Activated naive CD4-positive, alpha-beta T cell treated with anti-CD3 and anti-CD28 coated beads for 36 hours (primary cell): ENCODE measurements at places on chromosomes 4 and X. TPM values are rescaled to one million over a fixed set of nuclear protein-coding genes. Genes with fewer than 3 reads are reported as not detected.
A peak's percentile ranks its signal among the peaks of the same experiment; 100 is the strongest.

DNA sequence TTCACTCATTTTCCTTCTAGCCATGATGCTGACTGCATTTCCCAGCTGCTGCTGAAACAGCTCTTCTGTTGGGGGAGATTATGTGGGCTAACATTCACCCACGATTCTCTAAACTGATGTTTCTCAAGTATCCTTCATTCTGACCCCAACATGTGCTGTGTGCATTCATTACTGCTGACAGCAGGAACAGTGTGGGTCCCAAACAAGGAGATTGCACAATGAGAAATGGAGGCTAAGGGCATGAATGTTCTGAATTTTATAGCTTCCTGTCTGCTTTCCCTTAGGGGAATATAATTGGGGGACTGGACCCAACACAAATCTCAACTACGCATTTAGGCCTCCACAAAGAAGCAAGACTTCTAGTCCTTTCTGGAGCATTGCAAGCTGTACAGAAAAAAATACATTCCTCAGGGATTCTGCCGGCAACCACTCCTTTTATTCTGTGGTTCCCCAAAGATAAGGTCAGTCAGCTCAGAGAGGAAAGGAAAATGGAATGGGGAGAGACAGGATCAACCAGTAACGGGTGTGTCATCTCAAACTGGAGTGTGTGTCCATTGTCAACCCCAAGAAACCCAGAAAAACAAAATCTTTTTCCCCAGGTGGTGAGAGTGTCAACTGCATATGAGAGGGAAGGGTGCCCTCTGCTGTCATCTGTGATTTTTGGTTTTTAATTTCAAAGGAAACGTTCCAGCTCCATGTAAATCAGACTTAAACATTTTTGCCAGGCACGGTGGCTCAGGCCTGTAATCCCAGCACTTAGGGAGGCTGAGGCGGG lies 81.5 kb upstream of the EGFL6 start:
- peak; percentile 58 for DNase-seq

- no peak for DNase-seq
Observed at GRCh38 chr4:151256134-151256533, 20.8 kb upstream of the PRSS48 start.

DNA sequence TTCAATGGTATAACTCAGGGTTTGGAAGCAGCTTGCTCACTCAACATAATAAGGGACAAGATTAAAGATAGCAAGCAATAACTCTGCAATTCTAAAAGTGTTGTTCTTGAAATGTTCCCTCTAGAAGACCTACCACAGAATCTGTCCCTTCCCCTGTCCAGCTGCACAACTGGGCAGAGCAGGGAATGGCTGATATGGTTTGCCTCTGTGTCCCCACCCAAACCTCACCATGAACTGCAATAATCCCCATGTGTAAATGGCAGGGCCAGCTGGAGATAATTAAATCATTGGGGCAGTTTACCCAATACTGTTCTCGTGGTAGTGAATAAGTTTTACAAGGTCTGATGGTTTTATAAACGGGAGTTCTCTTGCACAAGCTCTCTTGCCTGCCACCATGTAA lies 19.1 kb downstream of the PRDM5 start:
- no peak for DNase-seq

DNA sequence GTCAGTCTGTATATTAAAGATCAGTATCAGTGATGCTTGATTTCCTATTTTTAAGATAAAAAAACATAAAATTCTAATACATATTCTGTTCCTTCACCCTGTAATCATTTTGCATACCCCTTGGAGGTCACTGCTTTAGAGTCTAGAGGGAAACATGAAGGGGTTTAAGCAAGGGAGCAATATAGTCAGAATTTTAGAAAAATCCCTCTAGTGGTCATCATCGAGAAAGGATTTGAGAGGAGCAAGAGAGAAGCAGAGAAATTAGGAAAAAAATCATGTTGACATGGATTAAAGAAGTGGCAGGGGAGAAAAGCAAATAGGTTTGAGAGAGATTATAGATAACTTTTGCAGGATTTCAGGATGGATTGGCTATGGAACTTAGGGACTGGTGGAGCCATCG lies 11.1 kb downstream of the APEX2 start:
- DNase-seq, result no peak

DNA sequence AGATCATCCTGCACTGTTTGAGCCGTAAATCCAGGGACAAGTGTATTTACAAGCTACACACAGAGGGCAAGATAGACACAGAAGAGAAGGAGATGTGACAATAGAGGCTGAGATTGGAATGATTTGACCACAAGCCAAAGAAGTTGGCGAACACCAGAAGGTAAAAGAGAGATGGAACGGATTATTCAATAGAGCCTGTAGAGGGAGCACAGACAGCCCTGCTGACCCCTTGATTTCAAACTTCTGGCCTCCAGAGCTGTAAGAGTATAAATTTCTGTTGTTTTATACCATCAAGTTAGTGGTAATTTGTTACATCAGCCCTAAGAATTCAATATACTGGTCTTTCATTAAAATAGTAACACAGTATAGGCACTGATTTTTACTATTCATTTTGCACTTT lies 447.8 kb downstream of the FAT4 start:
- DNase-seq, result no peak

- DNase-seq, result no peak
Observed at GRCh38 chr4:73723928-73724327, 16.4 kb upstream of the CXCL8 start.

- DNase-seq, result peak; percentile 27
Observed at GRCh38 chrX:150363561-150364346, 637 bp downstream of the MAMLD1 start.

DNA sequence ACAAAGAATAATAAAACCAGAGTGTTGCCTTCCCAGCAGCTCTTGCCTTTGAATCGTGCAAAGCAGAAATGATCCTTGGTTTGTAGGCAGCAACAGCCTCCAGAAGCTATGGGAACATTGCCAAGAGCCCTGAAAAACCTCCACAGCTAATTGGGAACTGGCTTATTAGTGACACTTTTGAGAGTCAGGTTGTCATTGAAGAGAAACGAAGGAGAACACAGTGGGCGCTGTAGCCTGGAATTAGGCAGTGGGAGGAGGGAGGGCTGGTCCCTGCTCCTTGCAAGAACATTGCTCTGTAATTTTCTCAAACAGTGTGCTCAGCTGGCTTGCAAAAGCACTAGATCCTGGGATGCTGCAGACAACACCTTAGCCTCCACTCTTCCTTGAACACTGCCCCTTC lies 331.5 kb upstream of the EMCN start:
- no peak for DNase-seq

- no peak for DNase-seq
Observed at GRCh38 chrX:2642146-2642545, 48.9 kb upstream of the CD99 start.

GRCh38 chrX:107726816-107727534 lies 48.6 kb downstream of the TSC22D3 start:
- no peak for DNase-seq

GRCh38 chr4:110003401-110004187 lies 90.9 kb downstream of the EGF start:
- no peak for DNase-seq

GRCh38 chr4:26133840-26134239 lies 187.0 kb upstream of the RBPJ start:
- DNase-seq, result peak; percentile 12

The SLC2A9 gene
- 0.43 TPM for total RNA-seq

- no peak for DNase-seq
Observed at GRCh38 chr4:15318621-15319348, 109.0 kb upstream of the C1QTNF7 start.

- DNase-seq, result no peak
Observed at GRCh38 chr4:82984459-82984858, 26.2 kb downstream of the LIN54 start.

The LNX1 gene
- total RNA-seq, result 0.17 TPM

GRCh38 chrX:130295519-130296296 lies 27.0 kb upstream of the ZNF280C start:
- no peak for DNase-seq
